Substantia nigra (tissue), 51 donors: ENCODE measurements at places on chromosomes 12 and 14.

GRCh38 chr12:111245701-111246476, 123.0 kb downstream of the PHETA1 start:
- DNase-seq = no peak

GRCh38 chr12:102962532-102962931, 5.1 kb downstream of the ASCL1 start:
- DNase-seq = no peak

GRCh38 chr14:38705220-38705619, 397.8 kb downstream of the SEC23A start:
- no peak for DNase-seq

DNA sequence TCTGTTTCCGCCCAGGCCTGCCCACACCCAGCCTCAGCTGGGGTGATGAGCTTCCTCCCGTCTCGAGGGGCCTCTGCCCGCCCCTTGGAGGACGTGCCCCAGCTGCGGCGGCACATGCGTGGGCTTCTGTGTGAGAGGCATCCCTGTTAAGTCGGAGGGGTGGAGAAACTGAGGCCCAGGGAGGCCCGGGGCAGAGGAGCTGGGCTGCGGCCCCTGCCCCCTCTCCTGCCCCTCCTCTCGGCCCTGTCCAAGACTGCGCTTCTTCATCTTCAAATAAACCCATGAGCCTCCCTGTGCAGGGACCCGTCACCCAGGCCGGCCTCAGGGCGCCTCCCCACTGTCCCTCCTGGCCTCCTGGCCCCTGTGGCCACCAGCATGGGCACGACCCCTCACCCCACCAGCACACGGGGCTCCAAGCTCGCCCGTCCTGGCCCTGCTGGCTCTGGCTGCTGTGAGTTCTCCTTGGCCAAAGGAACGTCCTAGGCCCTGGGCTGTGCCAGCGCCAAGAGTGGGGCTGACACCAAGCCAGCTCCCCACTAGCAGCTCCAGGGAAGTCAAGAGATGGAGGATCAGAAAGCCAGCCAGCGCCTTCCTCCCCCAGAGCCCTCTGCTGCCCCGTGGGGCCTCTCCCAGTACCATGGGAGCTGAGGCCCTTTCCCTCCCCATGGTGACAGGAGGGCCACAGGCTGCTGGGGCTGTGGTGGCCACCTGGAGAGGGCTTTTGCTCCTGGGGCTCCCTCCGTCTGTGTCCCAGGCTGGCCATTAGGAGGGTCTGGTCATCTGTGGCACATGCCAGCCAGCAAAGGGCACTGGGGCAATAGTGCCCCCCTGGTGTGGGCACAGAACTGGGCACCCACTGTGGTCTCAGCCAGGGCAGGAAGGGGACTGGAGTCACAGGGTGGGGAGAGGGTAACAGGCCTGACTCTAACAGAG, 180.4 kb downstream of the KIF26A start:
- DNase-seq = no peak

DNA sequence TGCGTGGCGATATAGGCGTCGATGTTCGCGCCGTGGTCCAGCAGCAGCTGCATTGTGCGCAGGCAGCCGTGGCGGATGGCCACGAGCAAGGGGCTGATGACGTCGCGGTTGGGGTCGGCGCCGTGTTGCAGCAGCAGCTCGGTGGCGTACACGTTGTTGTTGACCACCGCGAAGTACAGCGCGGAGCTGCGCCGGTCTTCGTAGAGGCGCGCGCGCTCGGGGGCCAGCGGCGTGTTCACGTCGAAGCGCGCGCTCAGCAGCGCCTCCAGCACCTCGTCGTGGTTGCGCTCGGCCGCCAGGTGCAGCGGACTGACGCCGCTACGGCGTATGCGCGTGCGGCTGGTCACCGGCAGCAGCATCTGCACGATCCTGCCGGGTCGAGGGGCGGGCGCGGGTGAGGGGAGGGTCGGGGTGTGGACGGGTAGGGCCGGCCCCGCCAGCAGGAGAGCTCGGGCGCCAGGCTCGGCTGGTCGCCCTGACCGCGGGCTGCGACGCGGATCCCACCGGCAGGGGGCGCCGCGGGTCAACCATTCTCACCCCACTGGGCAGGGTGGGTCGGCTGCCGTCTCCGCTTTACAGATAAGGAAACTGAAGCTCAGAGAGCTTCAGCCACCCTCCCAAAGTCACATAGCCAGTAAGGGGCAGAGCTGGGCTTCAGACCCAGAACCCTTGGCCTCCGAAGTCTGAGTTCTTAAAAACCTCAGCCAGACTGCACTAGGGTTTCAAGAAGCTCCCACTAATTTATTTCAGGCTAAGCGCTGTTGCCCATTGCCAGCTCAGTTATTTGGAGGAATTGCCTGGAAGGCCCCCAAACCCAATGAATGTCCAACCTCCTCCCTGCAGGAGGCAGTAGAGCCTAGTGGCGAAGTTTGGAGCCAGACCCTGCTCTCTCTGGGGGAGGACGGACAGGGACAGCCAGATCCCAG, 12.4 kb downstream of the FAM181A start:
- DNase-seq = peak; percentile 74

DNA sequence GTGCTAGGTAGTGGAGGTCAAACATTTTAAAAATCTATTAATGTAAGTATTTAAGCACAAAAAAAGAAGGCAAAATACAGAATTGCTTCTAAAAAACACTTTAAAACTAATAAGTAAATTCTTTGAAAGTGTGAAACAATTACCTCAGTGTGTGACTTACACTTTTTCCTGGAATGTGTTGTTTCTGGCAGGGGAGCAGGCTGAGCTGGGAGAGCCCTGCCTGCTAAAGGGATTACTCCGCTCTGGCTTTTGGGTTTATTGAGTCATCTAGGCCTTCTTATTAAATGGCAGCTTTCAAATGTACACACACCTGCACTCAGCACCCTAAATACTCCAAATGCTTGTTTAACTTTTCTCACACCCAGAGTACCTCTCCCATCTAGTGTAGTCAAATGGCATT, 279.8 kb downstream of the AKAP6 start:
- DNase-seq = no peak

DNA sequence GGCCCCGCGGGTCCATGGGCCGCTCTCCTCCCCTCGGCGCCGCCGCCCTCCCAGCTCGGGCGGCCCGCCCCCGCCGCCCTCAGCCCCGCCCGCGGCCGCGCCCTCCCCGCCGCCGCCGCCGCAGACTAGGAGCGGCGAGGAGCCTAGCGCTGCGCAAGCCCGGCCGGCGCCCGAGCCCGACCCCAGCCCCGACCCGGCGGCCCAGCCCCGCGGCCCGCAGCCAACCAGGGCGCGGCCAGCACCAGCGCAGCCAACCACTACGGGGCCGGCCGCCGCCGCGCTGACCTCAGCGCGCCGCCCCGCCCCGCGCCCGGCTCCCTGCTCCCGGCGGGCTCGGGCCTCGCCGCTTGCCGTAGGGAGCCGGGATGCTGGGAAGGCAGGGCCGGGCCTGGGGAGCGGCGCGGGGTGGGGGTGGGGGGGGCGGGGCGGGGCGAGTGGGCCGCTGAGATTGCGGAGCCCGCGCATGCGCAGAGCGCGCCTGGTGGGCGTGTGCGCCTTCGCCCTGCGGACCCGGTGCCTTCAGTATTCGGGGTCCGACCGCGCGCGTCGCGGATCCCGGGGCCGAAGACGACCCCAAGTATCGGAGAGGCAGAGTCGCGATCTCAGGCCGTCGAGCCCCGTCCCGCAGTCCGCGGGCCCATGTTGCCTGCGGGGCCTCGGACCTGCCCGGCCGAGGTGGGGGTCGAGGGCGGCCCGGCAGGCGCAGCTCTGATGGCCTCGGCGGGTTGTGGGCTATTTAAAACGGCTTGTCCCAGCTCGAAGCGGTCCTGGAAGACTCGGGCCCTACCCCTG, at the start of gene CDC42BPB:
CDC42BPB (minus strand) TSS at position 178 of the 792 bp plus-strand sequence. CDS start 376 bp downstream, outside the sequence.
- DNase-seq = peak; percentile 87

DNA sequence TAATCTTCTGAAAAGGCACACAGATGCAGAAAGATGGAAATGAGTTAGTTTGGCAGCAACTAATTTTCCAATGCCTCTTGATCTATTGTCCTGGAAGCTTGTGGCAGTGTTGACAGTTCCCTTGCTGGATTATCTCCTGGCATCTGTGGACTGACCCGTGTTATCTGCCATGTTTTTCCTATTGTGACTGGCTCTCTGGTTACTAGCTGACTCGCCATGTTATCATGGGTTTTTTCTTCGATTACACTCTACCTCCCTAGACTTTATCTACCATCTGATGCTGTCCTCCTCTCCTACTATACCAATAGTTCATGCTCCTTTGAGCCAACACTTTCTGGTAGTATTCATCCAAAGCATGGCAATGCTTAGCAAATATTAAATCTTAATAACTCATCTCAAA, 63.3 kb upstream of the FLRT2 start:
- no peak for DNase-seq

DNA sequence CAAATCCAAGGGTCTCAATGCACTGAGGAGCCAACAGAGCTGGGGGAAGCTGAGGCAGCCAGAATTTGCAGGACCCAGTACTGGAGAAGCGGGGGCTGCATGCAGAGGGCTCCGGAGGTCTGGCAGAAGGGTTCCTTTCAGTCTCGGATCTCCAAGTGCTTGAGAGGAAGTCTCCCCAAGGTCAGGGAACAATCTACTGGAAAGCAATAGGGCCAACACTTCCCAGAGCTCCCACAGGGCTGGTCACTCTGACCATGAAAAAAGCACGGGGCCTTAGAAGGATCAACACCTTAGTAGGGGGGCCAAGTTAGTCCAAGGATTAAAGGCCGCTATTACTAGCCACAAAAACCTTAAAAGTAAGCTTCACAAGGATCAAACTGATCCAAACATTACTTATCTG, 31.7 kb downstream of the SPPL3 start:
- no peak for DNase-seq

DNA sequence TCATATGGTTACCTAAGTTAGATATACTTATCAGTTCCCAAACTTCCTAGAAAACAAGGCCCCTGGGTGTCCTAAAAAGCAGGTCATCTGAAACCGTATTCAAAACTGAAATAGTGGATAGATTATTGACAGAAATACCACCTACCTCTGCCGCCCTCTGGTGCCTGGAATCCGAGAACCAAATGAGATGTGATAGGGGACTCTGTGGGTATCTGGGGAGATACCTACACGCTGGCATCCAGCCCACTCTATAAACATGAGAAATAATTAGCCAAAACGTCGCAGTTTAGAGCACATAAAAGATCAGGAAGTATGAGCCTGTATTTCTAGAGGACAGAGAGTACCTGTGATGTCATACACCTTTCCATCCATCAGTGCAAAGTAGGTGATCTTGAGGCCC, 4.4 kb downstream of the ORMDL2 start:
- DNase-seq = no peak

DNA sequence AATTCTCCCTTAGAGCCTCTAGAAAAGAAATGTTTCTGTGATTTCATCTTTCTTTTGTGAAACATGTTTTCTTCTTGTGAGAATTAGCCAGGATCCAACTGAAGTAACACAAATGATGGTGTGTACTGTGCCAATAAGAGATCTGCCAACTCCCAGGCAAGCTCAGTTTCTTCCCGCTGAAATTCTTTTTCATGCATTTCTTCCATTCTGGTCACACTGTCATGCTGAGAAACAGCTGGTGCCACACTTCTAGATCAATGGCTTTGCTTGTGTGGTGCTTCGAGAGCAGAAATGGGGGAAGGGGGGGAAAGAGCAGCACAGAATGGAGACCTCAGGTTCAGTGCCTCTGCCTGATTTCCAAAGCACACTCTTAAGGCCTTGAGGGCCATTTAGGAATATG, 41.4 kb upstream of the FGF6 start:
- no peak for DNase-seq

GRCh38 chr12:128083132-128083729, 183.7 kb upstream of the TMEM132C start:
- DNase-seq = no peak

GRCh38 chr12:69999561-69999960, 174.5 kb downstream of the MYRFL start:
- no peak for DNase-seq

DNA sequence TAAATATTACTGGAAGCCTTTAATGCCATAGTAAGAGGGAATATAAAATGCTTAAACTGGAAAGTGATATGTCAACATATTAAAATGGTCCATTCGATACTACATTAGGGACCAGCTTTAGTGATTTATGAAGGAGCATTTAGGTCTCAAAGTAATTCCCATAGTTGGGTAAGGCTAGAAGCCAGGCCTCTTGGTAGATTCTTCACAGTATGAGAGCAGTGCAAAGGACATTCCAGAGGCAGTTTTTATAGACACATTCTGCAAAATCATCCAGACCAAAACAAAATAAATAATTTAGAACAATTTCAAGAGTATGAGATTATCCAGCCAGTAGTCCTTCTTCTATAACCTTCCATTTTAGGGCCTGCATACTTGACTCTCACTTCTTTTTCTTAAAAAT, 142.6 kb upstream of the PDZRN4 start:
- no peak for DNase-seq

GRCh38 chr12:43221216-43221615, 330.8 kb downstream of the ADAMTS20 start:
- DNase-seq = no peak

DNA sequence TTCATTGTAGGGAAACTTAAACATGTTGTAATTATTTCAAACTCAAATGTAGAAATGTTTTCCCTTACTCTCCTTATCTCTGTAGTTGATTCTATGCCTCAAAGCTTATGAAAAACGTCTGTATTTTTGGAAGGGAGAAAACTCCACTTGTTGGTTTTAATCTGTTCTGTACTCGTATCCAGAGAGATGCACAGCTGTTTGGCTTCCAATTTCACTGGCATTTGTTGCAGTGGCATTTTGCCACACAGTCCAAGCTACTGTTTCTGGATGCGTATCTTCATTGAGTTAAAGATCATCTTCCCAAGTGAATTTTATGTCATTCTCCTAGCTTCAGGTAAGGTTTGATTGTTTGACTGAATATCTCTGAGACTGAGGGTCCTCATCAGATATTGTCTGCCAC, 481.4 kb downstream of the TRHDE start:
- DNase-seq = no peak

DNA sequence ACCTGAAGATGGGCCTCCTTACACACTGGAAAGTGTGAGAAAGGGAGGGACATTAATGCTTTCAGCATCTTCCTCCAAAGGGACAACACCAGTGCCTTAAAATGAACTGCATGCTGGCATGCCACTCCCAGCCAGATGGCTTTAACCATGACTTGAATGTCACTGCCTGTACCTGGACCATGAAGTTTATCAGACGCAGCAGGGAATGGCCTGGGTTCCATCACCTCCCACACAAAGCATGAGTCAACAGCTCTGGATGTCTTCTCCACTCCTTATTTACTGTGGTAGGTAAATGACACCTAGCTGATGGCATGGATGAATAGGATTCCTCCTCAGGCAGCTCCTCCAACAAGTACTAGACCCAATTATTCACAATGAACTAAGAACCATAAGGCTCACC, 645.6 kb downstream of the SOX5 start:
- no peak for DNase-seq

GRCh38 chr14:64060648-64061096, 207.9 kb downstream of the SYNE2 start:
- DNase-seq = no peak

- DNase-seq = no peak
Observed at GRCh38 chr14:33738491-33738890, 212.4 kb downstream of the EGLN3 start.

GRCh38 chr14:100114109-100114765, 45.2 kb downstream of the DEGS2 start:
- DNase-seq = no peak

GRCh38 chr12:74043343-74043742, 494.3 kb upstream of the ATXN7L3B start:
- DNase-seq = no peak
